ENCODE measurements at places on chromosomes 1 and 21.

DNA sequence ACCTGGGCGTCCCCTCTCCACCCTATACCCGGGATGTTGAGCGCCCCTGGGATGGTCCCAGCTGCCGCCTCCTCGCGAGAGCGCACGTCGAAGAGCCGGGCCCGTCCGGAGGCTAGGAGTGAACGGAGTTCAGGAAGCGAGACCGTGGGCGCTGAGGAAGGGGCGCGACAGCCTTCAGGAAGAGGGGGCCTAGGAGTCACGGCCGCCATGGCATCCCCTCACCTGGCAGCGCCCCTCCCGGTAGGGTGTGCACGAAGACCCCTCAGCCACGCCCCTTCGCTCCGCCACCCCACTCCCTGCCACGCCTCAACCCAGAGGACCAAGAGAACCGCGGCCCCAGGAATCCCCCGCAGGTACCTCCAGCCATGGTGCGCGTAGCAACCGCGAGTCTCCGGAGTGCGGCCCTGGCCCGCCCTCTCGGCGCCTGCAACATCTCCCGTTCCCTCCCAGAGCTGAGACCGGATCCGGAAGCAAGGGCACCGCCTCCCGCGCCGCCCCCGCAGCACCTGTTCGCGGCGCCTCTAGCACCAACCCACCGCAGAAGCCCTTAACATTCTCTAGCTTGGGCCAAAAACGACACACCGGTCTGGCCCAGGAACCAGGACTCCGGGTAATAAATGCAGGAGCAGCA, at the start of gene TSTD1:
TSS of gene TSTD1 (minus strand) at position 442 of the 631 bp plus-strand sequence. CDS start at position 367, 75 bp downstream.
- peak; percentile 92 for DNase-seq

DNA sequence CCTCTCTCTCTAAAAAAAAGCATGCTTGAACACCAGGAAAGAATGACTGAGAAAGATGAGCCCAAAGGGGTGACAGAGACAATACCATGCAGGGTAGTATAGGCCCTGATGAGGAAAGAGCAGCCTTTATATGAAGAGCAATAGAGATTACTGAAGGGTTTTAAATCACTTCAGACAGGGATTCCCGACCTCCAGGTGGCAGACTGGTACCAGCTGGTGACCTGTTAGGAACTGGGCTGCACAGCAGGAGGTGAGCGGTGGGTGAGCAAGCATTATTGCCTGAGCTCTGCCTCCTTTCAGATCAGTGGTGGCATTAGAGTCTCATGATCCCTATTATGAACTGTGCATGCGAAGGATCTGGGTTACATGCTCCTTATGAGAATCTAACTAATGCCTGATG, 30.8 kb upstream of the GTF2B start:
- no peak for DNase-seq

GRCh38 chr1:116708255-116708900, 40.8 kb upstream of the IGSF3 start:
- DNase-seq, result no peak

GRCh38 chr1:211340622-211341507, 14.2 kb downstream of the TRAF5 start:
- no peak for DNase-seq

DNA sequence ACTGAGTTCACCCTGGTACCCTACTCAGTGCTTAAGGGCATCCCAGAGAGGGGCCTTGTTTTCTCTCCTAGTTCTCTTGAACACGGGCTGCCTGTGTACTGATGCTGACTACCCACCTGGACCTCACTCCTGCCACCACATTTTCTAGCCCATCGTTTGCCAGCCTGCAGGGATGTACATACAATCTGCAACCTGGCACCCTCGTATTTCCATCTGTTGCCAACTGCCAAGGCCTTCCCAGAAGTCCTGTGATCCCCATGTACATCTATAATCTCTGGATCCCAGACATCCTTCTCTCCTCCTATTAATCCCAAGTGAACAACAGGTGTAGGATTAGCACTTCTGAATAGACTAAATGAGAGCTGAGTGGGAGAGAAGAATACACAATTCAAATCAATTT, 212.0 kb downstream of the SLC45A1 start:
- DNase-seq, result no peak

GRCh38 chr1:219988387-219988786, 57.9 kb downstream of the EPRS1 start:
- no peak for DNase-seq

GRCh38 chr1:12615865-12616708, 1.9 kb downstream of the DHRS3 start:
- DNase-seq, result no peak

Data from CD4-positive, alpha-beta T cell treated with Interleukin-17A for 1 hour (primary cell).